Subcutaneous adipose tissue (tissue), 4 donors: ENCODE measurements at places on chromosomes 12 and 14. TPM values are rescaled to one million over a fixed set of nuclear protein-coding genes. Genes with fewer than 3 reads are reported as not detected.

TAS2R10 gene
- 2.3 TPM for total RNA-seq

HOXC4 gene
- 1.5 TPM for total RNA-seq

HSPB8 gene
- 20.2 TPM for total RNA-seq

CBLN3 gene
- 2.7 TPM for total RNA-seq

GPR137C gene
- 1.7 TPM for total RNA-seq

CELA1 gene
- not detected for total RNA-seq

RNASE7 gene
- not detected for total RNA-seq

STYK1 gene
- not detected for total RNA-seq

TMEM52B gene
- total RNA-seq = 0.85 TPM

AMDHD1 gene
- total RNA-seq = 0.98 TPM

GLI1 gene
- 3.7 TPM for total RNA-seq

YY1 gene
- 51.8 TPM for total RNA-seq

GPR84 gene
- total RNA-seq = 1.1 TPM

INHBC gene
- not detected for total RNA-seq

ARHGDIB gene
- total RNA-seq = 145 TPM

KCNA1 gene
- not detected for total RNA-seq

CABP1 gene
- total RNA-seq = not detected

CLEC4E gene
- total RNA-seq = 4.1 TPM

CLEC1B gene
- not detected for total RNA-seq
